ENCODE measurements at places on chromosomes 1 and 21.
A peak's percentile ranks its signal among the peaks of the same experiment; 100 is the strongest.

DNA sequence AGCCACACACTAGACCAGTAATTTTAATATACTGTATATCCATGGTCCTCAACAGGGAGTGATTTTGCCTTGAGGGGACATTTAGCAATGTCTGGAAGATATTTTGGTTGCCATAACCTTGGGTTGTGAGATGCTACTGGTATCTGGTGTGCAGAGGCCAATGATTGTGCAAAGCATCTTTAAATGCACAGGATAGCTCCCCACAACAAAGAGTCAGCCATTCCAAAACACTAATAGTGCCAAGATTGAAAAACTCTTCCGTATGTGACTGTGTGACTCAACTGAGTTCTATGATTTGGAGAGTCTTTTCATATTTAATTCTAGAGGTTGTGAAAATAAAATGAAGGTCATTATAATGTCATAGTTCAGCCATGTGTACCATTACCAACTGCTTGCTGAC lies 141.4 kb upstream of the CACYBP start:
- DNase-seq: no peak

GRCh38 chr1:21567241-21568005 lies 58.2 kb downstream of the ALPL start:
- no peak for DNase-seq

GRCh38 chr1:101235216-101235695 lies 1.6 kb upstream of the S1PR1 start:
- no peak for DNase-seq

GRCh38 chr1:56132520-56132919 lies 446.8 kb downstream of the PLPP3 start:
- DNase-seq: no peak

- no peak for DNase-seq
Observed at GRCh38 chr1:221001167-221001566, 121.9 kb downstream of the HLX start.

- peak; percentile 76 for DNase-seq
Observed at GRCh38 chr1:10651389-10651766, 145.1 kb downstream of the CASZ1 start.

DNA sequence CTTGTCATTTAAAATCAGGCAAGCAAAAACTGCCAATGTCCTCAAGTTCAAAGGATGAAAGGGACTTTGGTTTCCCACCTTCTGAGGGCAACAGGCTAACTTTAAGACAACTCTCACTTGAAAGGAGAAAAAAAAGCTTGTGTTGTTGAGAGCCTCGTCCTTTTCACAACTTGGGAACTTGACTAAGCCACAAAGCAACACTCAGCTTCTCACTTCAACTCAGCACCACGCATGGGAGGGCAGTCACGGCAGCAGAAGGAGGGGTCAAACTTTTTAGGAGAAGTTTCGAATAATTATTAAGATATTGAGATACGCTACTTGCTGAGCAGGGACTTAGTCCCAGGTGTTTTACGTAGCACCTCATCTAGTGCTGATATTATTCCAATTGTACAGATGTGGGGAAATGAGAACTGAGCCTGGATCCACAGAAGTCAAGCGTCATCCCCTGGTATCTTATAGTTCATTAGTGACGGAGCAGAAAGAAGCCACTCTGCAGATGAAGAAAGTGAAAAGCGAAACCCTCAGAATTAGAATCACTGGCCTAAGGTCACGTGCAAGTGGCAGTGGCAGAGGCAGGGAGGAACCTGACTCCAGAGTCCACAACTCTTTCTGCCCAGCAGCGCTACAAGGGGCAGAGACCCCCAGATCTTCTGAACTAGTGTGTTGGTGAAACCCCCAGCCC lies 83.6 kb downstream of the JAK1 start:
- no peak for DNase-seq

DNA sequence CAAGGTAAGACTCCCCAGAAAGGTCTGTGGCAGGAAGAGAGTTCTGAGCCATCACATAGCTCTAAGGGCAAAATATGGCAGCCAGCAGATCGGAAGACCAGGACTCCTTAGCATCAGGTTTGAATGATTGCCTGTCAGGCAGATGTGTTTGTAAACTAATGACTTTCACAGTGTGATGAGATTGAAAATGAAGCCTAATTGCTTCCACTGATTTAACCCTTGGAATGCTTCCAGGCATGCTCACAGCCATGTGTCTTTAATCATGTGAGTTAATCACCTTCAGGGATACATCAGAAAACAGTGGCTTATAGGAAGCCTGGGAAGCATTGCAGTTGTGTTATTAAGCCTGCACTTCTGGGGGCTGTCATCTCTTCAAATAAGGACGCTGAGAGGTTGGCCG lies 82.8 kb downstream of the LRRC53 start:
- no peak for DNase-seq

GRCh38 chr1:46403916-46404315 lies 9.8 kb downstream of the FAAH start:
- no peak for DNase-seq

DNA sequence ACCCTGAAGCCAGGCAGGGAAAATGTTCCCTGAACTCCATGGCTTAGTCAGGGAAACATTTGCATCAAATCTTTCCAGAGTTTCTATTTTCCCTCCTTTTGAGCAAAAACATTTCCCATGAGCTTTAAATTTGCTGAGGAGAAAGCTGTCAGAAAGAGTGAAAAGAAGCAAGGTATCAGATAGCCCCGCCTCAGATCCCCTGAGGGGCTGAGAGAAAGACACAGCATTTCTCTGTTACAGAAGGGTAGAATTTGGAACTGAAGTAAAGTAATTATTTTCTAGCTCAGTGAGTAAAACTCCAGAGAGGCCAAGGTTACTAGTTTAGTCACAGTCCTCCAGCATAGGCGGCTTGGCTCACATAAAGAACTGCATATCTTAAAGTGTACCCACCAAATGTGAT lies 10.6 kb downstream of the FMO1 start:
- no peak for DNase-seq

DNA sequence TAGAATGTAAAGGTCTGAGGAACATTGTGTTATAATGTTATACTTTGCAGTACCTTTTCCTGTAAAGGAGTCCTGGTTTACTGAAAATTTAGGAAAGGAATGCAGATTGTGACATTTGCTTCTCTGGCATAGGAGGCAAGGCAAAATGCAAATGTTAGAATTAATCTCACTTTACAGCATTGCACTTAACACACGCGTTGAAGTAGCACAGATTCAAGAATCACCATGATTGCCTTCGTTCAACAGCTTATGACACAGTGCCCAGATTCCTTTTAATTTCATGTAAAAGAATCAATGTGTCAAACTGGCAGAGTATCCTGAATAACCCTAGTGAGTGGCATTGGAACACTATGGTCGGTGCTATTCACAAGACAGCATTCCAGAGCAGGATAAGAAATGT lies 47.4 kb downstream of the RGS7 start:
- DNase-seq: no peak

DNA sequence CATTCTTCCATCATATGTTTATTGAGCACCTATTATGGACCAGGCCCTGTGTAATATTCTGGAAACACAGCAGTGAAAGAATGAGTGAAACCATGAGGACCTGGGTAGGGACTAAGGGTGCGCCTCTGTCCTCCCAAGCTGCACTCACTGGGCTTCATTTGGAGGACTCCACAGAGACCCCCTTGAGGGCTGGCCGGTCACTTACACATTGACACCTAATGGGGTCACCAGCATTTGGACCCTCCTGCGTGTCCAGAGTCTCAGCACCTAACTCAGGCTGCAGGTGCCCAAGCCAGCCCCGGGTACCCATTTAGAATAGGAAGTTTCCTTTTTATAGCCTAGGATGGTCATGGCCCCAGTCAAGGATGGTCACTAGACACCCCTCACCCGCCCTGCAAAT lies 2.8 kb upstream of the FNDC5 start:
- no peak for DNase-seq

- DNase-seq: no peak
Observed at GRCh38 chr1:203173011-203173555, 2.5 kb downstream of the MYBPH start.

GRCh38 chr1:168991667-168992475 lies 114.6 kb upstream of the ATP1B1 start:
- no peak for DNase-seq

DNA sequence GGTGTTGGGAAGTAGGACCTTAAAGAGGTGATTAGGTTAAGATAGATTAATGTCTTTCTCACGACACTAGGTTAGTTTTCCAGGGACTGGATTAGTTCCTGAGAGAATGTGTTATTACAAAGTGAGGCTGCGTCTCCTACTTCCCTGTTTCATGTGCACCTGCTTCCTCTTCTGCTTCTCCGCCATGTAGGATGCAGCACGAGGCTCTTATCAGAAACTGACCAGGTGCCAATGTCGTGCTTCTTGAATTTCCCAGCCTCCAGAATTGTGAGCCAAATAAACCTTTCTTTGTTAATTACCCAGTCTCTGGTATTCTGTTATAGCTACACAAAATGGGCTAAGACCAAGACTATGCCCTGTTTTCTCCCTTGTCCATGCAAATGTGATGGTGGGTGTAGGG lies 152.2 kb upstream of the LMO4 start:
- DNase-seq: no peak

GRCh38 chr21:43916691-43917514 lies 51.9 kb downstream of the AGPAT3 start:
- no peak for DNase-seq

DNA sequence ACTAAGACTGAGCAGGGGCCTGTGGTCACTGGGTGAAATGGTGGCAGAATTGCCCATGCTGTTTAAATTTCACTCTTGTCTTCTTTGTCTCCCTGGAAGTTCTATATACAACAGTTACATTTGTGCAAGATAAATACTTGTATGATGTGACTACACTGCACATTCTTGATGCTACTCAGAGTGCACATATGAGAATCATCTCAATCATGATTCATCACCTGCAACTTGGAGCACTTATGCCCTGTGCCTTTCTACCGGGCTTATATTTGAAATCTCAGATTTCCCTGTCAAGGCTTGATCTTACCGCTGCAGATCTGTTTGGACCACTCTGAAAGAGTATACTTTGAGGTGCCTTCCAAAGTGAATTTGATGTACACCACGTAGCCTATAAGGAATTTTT lies 10.6 kb downstream of the PGM1 start:
- DNase-seq: no peak

DNA sequence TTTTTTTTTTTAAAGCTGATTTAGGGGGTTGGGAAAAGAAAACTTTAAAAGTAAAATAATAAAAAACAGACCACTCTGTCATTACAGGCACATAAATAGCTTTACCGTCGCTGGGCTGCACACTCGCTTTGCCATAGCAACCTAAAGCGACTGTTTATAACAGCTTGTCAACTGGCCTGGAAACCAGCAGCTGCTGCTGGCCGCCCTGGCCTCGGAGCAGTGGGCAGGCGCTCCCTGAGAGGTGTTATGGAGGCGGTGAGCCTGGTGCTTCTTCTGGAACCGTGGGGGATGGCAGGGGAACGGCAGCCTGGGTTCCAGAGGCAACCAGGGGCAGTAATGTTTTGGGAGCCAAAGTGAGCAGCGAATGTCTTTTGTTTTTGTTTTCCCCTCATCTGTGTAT lies 45.7 kb downstream of the ATP2B4 start:
- no peak for DNase-seq

DNA sequence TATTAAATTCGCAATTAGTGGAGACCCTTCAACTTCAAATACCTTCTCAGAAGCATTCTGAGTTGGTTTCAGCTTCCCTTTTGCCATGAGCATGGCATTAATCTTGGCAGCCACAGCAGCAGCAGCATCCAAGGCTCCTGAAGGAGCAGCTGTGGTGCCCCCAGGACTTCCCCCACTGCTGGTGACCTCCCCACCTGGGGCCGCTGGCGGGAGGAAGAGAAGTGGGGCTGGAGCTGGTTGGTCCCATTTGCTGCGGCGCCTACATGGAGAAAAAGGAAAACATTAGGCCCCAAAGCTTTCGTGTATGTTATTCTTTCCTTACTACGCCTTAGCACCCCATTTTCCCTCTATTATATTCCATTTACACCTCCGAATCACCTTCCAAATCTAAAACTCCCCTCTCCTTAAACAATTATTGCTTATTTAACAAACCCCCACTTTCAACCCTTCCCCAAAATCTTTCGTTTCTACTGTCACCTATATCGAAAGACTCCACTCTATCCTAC lies 569 bp downstream of the KHDC4 start:
- no peak for DNase-seq

DNA sequence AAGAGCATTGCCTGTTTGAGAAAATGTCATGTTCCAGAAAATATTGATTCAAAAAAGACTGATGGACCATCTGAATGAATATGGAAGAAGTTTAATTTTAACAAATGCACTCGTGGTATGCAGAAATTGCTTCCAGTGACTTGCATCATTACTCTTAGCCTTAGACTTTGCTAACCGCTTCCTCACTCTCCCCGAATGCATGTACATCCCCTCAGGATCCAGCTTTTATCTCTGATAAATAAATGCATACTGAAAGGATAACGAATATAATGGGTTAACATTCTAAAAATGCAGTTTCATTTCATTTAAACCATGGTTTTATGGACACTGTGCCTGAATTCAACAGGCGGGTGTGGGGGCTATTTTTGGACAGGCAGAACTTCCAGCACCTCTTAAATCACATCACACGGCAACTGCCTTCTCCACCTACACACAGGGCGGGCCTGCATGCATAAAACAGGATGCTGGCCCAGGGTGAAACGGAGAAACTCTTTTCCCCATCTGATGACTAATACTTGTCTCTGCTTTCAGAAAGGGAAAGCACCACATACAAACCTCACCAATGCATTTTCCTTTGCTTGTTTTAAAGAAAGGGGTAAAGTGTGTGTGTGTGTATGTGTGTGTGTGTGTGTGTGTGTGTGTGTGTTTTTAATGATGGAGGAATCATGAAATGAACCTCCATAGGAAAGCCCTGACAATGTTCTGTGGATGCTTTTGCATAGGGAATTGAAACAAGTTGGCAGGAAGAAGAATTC lies 48.7 kb downstream of the SPAG17 start:
- DNase-seq: no peak

DNA sequence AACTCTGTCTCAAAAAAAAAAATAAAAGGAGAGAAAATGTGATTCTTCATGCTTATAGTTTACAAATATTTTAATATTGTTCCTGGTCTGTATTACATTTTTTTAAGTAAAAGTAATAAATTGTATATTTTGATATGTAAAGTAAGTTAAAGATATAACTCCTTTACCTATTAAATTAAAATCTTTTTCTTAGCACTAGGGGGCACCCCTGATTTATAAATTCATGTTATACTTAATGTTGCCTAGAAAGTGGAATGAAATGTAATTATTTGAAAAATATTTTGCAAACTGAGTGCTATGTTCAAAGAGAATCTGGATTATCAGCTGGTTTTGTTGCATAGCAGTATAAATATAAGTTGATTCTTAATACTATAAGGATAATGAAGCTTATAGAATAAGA lies 49.2 kb downstream of the RALGPS2 start:
- no peak for DNase-seq

DNA sequence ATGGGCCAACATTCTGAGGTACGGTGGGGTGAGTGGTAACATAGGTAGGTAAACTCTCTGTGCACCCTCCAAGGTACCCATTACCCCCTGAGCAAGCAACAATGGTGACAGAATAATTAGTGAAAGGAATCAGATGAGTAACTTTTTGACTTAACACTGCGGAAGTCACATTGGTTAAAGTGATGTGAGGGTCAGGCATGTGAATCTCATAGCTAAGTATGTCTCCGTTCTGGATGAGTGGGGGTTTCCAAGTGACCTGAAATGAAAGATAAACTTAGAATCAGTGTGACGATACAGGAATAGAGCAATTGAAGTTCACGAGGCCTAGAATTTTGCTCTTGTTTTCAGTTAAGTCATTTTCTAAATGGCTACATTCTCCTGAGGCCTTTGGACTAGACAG lies 311.7 kb downstream of the KCTD3 start:
- DNase-seq: no peak
